ENCODE measurements at places on chromosomes 4 and X.
A peak's percentile ranks its signal among the peaks of the same experiment; 100 is the strongest.

GRCh38 chr4:154741922-154742850 lies 1.6 kb upstream of the LRAT start:
- DNase-seq = no peak

- no peak for DNase-seq
These were observed 69.4 kb downstream of the TBC1D9 start for GRCh38 chr4:140686796-140687195.

GRCh38 chr4:121692261-121692660 lies 4.5 kb downstream of the ANXA5 start:
- no peak for DNase-seq

- DNase-seq = peak; percentile 38
These were observed at the start of gene CLGN for GRCh38 chr4:140427106-140427918. CLGN (minus strand) TSS chr4:140427648; CDS start chr4:140413078, 14,570 bp downstream.

DNA sequence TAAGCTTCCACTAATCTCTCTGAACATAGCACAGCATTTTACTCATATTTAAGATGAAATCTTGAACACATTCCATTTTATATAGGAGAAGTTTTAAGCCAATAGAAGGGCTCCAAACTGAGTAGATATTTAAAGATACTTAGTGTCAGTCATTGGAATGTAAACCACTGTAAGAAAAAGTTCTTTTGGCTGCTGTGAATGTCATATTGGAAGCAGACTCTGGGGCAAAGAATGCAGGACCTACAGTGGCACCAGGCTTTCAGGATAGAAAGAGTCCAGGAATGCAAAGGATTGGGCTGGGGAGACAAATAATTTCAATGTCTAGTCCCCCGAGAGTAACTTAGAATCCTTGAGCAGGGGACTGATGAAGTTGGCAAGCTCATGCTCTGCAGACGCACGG lies 1047.7 kb downstream of the STIM2 start:
- no peak for DNase-seq

- DNase-seq = no peak
These were observed 12.5 kb upstream of the ASIC5 start for GRCh38 chr4:155878611-155879010.

DNA sequence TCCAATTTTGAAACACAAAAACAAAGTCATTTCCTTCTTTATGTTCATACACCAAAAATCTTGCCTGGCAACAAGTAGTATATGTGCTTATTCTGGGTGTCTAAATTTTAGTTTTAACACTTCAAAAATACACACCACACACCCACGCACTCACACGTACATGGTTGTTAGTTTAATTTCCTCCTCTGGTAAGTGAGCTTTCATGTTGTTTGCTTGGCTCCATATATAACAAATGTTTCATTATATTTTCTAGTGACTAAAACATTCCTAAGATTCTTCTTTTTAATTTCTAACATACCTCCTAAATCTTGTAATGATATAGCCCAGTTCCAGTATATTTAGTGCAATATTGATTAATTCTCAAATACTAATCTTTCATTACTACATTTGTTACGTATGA lies 80.9 kb downstream of the PRDM5 start:
- DNase-seq = no peak

GRCh38 chrX:17412692-17413091 lies 37.7 kb downstream of the NHS start:
- DNase-seq = no peak

DNA sequence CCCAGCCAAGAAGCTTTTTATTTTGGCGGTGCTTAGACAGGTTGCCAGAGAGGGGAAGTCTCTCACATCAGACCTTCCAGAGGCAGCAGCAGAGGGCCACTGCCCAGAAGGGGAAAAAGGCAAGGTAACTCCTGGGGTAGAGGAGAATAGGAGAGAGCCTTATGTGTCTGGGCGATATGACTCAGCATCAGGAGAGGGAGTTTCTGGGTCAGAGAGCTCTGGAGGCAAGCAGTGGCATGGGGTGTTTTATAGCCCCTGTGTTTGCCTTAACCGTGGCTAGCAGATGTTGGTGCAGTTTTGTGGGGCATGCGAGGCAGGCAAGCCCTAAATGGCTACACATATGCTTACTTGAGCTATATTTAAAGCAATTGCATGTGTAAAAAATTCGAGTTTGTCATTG lies 8.3 kb upstream of the ZXDB start:
- no peak for DNase-seq

DNA sequence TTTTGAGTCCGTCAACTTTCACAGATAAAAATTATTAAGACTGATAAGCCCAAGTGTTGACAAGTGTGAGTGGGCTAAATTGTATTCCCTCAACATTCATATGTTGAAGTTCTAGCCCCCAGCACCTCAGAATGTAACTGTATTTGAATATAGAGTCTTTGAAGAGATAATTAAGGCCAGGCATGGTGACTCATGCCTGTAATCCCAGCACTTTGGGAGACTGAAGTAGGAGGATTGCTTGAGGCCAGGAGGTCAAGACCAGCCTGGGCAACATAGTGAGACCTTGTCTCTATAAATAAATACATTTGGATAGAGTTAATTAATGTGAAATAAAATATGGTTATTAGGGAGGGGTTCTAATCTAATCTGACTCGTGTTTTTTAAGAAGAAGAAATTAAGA lies 29.7 kb upstream of the SLC25A4 start:
- no peak for DNase-seq

- no peak for DNase-seq
These were observed 593.7 kb upstream of the BOD1L1 start for GRCh38 chr4:14221176-14221575.

GRCh38 chr4:163142246-163142645 lies 24.4 kb downstream of the NAF1 start:
- DNase-seq = no peak

DNA sequence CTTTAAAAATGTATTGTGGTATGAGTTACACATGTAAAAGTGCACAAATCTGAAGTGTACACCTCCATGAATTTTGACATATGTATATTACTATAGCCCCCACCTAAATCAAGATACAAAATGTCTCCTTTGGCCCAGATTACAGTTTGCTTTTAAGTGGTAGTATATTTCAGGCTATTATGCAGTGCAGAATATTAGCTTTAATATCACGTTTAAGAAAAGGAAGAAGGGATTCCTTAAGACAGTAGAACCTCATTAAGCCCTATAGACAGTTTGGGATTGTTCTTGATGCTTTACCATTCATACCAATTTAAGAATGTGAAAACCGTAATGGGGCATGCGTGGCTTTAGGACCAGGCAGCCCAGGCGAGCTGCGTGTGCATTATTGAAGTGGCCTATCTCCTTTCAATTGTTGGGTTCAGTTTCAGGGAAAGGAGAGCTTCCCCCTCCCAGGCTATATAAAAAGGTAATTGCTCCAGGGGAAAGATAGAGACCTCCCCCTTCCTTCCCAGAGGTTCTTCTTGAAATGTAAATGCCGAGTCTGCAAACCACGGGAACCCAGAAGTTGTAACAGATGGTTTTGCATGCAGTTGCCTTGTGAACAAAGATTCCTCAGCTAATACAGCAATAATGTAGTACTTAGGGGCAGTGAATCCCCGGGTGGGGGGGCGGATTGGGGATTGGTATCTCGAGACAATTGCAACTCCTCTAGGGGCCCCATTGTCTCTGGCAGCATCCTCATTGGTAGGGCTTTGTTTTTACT lies 106.1 kb downstream of the UCHL1 start:
- no peak for DNase-seq

DNA sequence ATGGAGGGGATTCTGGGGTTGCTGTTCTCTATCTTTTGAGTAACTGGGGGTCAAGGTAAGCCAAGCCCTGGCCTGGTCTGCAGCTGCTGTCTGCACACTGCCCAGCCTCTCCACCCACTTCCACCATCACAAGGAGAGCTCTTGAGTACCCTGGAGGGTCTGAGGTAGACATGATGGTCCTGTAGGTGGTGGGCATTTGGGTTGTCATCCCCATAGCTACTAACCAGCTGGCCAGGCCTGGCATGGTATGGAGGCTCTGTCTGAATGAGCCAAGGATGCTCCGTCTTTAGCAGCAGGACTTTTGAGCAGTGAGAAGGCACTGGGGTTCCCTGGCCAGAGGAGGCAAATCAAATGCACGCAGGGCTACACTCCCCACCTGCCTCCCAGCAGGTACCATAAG lies 82.7 kb downstream of the NHSL2 start:
- DNase-seq = no peak

GRCh38 chrX:55714161-55714560 lies 3.4 kb upstream of the RRAGB start:
- DNase-seq = no peak

GRCh38 chr4:7924570-7924969 lies 15.1 kb downstream of the AFAP1 start:
- DNase-seq = no peak

DNA sequence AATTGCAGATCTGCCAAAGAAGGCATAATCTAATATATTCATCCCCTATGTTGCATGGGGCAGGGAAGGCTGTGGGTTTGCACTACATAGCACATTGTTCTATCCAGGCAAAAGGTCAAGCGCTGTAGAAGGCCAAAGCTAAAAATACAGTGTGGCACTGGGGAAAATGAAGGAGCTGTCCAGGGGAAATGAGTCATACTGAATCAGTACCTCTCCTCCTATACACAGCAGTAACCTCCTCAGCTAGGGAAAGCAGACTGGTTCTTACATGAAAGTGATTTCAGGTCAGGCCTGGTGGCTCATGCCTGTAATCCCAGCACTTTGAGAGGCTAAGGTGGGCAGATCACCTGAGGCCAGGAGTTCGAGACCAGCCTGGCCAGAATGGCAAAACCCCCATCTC lies 31.0 kb upstream of the SLC25A4 start:
- DNase-seq = no peak

GRCh38 chrX:130184857-130185256 lies 13.1 kb downstream of the RAB33A start:
- no peak for DNase-seq

GRCh38 chr4:53055274-53055673 lies 193.2 kb downstream of the RASL11B start:
- no peak for DNase-seq

GRCh38 chrX:68433981-68434299 lies 645 bp upstream of the OPHN1 start:
- no peak for DNase-seq

- DNase-seq = no peak
These were observed 115.7 kb upstream of the FAT1 start for GRCh38 chr4:186839122-186840037.

DNA sequence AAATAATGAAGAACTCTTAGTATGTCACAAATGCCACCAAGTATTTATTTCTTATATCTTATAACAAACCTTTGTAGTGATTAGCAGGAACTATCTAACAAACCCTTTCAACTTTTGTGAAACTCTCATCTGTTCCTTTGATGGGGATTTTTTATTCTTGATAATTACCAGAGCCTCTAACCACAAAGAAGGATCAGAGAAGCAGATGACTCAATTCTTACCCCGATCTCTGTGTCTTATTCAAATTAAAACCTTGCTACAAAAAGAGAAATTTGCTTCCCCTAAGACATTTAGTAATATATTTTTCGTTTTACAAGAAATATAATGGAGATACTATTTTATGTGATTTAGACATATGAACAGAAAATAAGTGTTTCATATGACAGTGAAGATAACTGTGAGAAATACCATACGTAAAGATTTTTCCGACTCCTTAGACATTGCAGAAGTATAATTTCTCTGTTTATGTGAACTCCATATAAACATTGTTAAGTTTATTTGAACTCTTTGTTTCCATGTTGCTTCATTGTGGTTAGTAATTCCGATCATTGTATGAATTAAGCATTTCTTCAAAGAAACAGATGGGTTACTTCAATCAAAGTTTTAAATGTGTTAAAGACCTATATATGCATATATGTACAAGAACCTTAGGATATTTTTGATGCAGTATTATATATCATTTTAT lies 205.4 kb downstream of the CFAP299 start:
- no peak for DNase-seq

- no peak for DNase-seq
These were observed 97.7 kb downstream of the EFHC2 start for GRCh38 chrX:44245733-44246132.

- no peak for DNase-seq
These were observed 835.5 kb downstream of the PDHA2 start for GRCh38 chr4:96675416-96675815.

DNA sequence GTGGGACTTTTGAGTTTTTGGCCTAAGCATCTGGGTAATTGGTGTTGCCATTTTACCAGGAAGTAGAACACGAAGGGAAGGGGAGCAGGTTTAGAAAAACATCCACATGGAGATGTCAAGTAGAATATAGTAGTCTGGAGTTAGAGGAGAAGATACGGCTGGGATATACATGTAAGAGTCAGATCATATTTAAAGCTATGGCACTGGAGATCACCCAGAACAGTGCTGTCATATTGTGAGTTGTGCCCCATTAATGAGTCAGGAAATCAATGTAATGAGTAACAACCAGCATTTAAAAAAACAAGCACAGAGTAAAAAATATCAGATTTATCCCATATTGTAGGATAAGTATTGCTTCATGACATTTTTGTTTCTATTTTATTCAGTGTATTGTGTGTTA lies 4.2 kb downstream of the GSTCD start:
- DNase-seq = no peak

DNA sequence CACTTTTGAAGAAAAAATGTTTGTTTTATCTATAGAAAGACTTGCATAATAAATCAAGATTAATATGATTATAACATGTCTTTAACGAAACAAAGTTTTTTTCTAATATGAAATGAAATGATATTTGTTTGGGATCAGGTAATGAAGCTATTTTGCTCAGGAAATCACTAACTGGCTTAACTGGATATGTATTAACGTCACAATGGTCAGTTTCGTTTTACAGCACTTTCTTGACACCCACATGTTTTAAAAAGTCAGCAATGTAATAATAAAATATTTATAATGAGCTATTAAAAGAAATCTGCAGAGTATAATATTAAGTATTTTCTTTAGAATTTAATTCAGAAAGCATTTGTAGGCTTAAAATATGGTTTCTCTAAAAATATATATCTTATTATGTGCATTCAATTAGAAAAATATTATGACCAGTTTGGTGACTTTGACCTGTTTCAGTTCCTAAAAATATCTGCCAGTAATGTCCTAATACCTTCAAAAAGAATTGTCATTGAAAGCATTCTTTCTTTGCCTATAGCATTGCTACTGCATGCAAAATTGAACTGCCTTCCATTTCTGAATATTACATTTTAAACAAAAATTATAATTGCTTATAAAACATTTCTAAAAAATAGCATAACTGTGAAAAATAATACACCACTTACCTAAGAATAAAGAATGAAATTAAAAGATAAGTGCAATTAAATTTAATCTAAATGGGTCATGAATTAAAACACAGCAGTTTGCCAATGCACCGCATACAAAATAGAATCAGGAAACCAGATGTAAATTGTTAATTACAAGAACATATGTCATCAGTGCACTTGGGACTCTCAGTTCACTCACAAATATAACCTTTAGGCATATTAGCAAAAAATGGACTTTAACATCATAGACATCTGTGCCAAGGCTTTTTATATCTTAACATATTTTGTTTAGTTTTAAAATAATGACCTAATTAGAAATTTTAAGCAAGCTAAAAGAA lies 31.6 kb downstream of the TIGD2 start:
- peak; percentile 4 for DNase-seq

GRCh38 chrX:150483356-150483985 lies 85.0 kb upstream of the MTM1 start:
- no peak for DNase-seq

DNA sequence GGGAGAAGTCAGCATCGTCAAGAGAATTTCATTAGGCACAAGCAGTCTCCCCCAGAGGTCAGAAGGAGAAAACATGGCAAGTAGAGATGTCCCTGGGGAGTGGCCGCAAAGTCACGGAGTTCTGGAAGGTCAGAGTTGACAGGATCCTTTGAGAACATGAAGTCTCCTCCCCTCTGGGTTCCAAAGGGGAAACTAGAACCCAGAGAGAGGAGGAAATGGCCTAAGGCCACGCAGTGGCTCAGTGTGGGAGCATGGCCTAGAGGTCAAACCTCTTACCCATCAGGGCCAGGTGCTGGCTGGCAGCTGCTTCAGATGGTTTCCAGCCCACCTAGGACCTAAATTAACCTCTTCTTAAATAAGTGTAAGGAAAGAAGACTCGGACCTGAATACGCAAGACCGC lies 884 bp downstream of the IDH3G start:
- DNase-seq = no peak

Data from GM19239 (cell line).